CD4-positive, alpha-beta T cell (primary cell): ENCODE measurements at places on chromosomes 11 and 22. TPM values are rescaled to one million over a fixed set of nuclear protein-coding genes. Genes with fewer than 3 reads are reported as not detected.

Gene OR8G1
- not detected for total RNA-seq

Gene CABP7
- 0.45 TPM for total RNA-seq

GRCh38 chr11:109443052-109443451, 21.1 kb downstream of the C11orf87 start:
- DNase-seq, result no peak

- no peak for DNase-seq
Measured at GRCh38 chr11:1223346-1224110, 662 bp downstream of the MUC5B start.

- DNase-seq, result no peak
Measured at GRCh38 chr11:32402836-32403235, 32.5 kb downstream of the WT1 start.

GRCh38 chr11:64531906-64532312, 59.1 kb upstream of the SLC22A12 start:
- DNase-seq, result no peak
